ENCODE measurements at places on chromosomes 12 and 14.

GRCh38 chr14:106807493-106807892 is 1281.1 kb downstream of the TMEM121 start:
- DNase-seq, result no peak

GRCh38 chr12:69616025-69616424 is 5.3 kb upstream of the LRRC10 start:
- DNase-seq, result no peak

DNA sequence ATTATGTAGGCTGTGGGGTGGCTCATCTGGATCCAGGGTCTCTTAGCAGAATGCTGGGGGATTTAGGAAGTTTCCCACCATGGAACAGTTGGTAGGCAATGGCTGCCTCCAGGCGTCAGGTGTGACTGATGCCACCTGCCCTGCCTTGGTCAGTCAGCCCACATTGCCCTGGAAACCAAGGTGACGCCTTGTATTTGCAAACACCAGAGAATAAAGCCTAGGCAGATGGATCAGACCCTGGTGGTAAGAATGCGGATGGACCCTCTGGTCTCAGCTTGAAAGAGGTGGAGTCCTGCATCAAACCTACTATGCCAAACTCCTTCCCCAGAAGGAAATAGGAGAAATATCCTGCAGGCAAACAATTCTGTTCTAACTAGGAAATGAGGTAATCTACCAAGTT is 38.2 kb downstream of the NCKAP5L start:
- no peak for DNase-seq

GRCh38 chr14:73478684-73479083 is 12.0 kb upstream of the RIOX1 start:
- no peak for DNase-seq

GRCh38 chr12:1034751-1035457 is 43.9 kb downstream of the ERC1 start:
- no peak for DNase-seq
